NK-92 treated with Interleukin-12 subunit alpha and Interleukin-12 subunit beta, amount 100 ng/mL, for 24 hours (cell line): ENCODE measurements at places on chromosomes 12 and 14.

GRCh38 chr12:22899184-22899583 lies 274.2 kb downstream of the ETNK1 start:
- DNase-seq, result no peak

DNA sequence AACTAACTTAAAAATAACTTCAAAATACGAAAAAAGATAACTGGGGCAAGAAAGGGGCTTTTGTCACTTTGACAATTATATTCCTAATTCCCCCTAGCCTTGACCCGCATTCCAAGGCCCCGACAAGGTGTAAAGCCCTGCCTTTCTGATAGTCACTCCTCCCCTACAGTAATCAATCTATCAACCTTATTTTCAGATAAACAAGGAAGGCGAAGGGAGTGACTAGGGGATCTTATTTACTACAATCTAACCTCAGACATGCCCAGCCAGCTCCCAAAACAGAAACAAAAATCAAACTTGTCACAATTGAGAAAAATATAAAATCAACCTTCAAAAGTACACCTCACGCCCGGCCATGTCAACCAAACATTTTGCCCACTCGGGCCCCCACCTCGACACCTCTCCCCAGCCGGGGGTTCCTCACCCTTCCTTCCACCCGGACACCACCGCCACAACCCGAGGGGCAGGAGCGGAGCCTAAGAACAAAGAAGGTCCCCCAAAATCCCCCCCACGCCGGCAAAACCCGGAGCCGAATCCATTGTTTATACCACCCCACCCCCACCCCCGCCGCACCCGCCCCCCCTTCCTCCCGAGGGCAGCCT lies 562 bp downstream of the ZFYVE1 start:
- no peak for DNase-seq

DNA sequence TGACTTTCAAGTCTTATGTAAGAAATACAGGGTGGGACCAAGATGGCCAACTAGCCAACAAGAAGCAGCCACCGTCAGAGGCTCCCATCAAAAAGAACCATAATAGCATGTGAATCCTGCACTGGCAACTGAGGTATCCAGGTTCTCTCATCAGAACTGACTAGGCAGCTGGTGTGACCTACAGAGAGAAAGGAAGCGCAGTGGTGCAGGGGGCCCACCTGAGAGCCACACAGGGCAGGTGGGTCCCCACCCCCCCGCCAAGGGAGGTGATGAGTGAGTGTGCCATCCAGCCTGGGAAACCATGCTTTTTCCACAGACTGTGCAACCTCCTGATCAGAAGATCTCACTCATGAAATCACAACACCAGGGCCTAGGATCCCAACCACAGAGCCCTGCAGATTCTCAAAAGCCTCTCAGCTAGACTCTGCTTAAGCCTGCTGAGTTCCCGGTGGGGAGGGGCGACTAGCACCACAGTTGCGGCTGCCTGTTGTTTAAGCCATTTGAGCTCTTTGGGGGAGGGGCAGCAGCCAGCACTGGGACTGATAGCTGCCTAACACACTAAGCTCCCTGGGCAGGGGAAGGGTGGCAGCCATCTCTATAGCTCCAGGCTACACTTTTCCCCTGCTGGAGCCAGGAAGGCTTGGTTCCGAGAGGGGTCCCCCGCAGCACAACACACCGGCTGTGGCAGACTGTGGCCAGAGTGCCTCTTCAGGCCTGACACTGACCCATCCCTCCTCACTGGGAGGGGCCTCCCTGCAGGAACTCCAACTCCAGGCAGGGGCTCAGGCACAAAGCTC lies 75.3 kb downstream of the GARIN6 start:
- DNase-seq, result no peak

DNA sequence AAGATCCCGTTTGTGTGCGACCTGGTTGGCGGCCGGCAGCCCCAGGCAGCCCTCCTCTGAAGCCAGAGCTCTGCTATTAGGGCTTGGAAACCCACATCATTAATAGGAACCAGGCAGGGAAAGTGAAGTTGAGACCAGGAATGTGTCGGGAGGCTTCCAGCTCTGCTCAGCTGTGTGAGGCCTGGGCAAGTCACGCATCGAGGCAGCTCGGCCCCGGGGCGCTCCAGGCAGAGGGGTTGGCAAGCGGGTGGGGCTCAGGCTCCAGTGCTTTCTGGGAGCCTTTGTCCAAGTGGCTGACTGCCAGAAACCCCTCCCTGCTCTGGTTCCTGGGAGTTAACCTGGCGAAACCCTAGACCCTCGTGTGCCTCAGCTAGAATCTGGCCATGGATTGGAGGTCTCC lies 1151.7 kb downstream of the VRK1 start:
- DNase-seq, result no peak

- DNase-seq, result no peak
Measured at GRCh38 chr12:70043490-70044138, 199.6 kb upstream of the CNOT2 start.

DNA sequence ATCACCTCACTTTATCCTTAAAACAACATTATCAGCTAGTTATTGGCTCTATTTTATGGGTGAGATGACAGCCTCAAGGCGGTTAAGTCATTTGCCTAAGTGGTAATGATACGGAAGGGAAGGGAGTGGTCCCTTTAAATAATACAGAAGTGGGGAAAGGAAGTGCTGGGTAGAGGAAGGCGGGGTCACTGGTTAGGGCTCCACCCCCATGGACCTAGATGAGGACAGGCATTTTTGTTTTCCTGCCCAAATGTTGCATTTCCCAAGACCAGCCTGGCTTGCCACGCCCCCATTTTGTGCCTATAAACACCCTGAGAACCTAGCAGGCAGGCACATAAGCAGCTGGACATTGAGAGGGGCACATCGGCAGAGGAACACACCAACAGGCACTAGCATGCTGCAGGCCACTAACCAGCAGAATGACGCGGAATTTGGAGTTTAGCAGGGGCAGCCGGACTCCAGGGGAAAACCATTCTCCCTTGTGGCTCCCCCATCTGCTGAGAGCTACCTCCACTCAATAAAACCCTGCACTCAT lies 100.9 kb downstream of the EPS8 start:
- DNase-seq, result no peak

DNA sequence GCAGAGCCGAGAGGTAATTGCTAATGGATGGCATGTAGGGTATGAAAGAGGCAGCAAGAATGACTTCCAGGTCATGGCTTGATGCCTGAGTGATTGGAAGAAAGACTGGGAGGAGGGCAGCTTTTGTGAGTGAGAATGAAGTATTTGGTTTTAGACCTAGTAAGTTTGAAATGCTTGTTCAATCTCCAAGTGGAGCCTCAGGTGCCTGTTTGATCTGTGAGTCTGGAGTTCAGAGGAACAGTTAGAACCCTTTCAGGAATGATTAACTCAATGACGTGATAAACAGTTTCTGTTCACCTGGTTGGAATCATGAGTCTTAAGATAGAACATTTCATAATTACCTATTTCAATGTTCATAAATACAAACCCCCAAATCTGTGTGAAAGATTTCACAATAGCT lies 10.4 kb downstream of the KCNJ8 start:
- no peak for DNase-seq

- DNase-seq, result no peak
Measured at GRCh38 chr12:32836710-32837109, 59.9 kb downstream of the PKP2 start.

- DNase-seq, result no peak
Measured at GRCh38 chr12:69881771-69882170, 56.7 kb downstream of the MYRFL start.

DNA sequence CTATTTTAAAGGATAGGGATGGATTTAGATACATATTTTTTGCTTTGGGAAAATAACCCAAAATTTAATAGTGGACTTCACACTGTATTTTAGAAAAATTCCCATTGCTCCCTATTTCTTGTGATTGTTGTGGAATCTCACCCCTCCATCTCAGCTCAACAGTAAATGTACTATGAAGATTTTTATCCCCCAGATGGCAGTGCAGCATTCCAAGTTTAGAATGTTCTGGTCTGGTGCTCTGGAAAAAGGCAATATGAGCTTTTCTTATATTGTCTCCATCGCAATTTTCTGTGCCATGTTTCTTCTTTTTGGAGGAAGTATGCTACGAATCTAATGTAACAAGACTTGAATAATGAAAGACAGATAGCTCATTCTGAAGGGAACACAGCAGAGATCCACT lies 471.7 kb upstream of the SYT1 start:
- DNase-seq, result no peak

GRCh38 chr12:108143144-108143543 lies 14.1 kb downstream of the WSCD2 start:
- DNase-seq, result no peak

- no peak for DNase-seq
Measured at GRCh38 chr12:32273712-32274111, 125.6 kb upstream of the FGD4 start.

GRCh38 chr14:58401587-58401986 lies 5.9 kb downstream of the TOMM20L start:
- no peak for DNase-seq

- DNase-seq, result no peak
Measured at GRCh38 chr12:80142640-80143039, 43.3 kb downstream of the OTOGL start.

- no peak for DNase-seq
Measured at GRCh38 chr12:131983026-131983425, 33.3 kb downstream of the EP400 start.

DNA sequence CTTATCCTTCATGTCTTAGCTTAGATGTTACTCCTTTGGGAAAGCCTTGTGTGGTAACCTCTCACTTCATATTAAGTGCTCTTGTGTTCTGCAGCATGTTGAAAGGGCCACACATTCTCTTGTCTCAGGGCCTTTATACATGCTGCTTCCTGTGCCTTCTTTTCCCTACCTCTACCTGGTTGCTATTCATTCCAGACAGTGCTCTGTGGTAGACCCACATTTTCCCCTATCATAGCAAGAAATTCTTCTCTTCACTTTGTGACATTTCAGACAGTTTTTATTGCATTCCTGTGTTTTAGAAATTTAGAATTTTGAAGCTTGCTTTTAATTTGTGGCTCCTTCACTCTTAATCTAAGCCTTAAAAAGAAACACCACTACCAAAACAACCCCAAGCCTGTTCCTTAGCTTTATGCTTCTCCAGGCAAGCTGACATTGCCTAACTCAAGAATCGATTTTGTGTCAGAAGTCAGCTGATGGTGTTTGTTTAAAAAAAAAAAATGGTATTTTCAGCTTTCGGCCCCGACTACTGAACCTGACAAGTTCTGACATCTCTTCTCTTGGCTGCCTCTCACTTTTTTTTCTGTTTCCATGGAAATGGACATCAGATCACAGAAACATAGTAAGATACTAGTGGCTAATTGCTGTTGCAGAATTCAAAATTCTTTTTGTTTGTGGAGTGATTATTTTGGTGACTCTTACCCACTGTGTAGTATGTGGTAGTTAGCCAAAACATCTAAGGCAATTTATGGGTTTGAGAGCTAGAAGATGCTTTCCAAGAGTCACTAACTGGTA lies 156.3 kb downstream of the NUBPL start:
- no peak for DNase-seq

DNA sequence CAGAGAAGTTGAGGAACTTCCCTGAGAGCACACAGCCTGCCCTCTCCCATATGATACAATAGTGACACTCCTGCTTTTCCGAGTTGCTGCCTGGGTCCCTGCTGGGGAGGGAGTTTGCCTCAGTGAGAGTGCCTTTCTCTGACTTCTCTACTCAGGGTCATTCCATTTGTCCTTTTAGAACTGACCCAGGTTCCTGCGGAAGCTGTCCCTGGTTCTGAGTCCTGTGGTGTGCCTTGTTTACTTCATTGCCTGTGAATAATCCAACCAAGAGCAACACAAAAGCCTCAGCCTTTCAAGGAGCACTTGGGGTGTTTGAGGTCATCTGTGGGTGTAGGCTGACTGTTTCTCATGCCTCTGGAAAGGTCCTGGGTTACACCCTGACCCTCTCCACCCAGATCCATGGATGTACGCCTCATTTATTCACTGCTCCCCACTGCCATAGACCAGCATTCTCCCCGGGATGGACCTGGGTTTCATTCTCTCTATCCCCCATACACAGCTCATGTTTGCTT lies 13.6 kb downstream of the SERPINA1 start:
- no peak for DNase-seq

- DNase-seq, result peak; percentile 40
Measured at GRCh38 chr12:110582276-110583136, 612 bp downstream of the PPTC7 start.

DNA sequence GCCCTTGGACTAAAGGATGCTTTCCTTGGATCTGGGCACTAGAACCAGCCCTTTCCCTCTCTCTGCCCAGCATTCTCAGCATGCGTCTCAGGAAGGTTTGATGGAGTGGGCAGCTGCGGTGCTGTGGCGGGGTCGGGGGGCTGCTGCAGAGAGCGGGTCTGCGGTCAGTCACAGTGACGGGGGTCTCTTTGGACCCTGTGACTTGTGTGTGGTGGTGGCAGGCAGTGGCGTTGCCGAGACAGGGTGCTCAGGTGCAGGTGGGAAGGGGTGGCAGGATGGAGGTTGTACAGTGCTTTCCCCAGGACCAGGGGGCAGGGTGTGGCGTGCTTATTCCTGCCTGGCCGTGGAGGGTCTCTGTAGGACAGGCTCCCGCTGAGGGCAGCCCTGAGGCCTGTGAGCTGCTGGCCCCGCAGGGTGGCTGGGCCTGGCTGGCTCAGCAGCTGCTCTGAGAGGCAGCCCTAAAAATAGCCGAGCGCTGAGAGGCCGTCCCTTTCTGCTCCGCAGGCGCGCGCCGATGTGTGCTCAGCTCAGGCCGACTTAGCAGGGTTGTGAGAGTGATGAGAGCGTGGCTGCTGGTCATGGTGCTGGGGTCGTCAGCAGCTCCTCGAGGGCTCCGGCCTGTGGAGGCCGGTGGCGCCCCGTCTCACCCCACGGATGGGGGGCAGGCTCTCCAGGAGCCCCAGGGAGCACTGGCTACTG lies 9.7 kb downstream of the PACS2 start:
- no peak for DNase-seq

GRCh38 chr12:48194799-48195201 lies 8.3 kb downstream of the OR10AD1 start:
- DNase-seq, result no peak

DNA sequence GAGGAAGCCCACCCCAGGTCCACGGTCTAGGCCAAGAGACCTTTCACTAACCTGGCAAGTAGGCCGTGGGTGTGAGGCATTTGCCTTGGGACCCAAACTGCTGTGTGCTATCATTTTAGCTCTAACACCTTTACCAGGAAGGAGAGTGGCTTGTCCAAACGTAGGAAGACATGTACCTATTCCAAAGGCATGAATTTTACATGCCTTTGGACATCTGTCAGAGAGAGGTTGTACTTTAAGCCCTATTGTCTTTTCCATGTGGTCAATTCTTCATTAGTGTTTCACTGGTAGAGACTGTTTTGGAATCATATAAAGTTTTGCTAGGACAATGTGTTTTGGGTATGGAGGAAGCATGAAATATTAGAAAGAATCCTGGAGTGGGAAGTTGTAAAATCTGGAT lies 148.8 kb downstream of the SLC41A2 start:
- DNase-seq, result no peak

- DNase-seq, result no peak
Measured at GRCh38 chr12:72448805-72449204, 176.6 kb downstream of the TRHDE start.

DNA sequence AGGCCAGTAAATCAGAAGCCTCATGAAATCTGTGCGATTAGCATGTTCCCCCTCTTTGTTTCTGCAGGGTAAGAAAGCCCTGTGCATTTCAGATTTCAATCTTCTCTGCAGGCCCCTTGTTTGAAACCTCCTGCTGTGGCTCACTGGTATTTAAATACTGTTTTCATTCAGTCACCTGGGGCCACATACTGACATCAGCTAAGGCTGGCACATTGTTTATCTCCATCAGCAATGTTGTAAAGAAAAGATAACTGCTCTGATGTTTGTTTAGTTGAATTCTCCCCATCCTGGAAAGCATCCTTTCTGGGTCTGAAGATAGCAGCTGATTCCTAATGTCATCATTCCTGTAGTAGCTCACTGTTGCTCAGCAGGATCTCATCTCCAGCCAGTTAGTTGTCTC lies 554.9 kb downstream of the NRXN3 start:
- no peak for DNase-seq
